ENCODE measurements at places on chromosomes 2 and 18. TPM values are rescaled to one million over a fixed set of nuclear protein-coding genes. Genes with fewer than 3 reads are reported as not detected.

Gene KYNU
- total RNA-seq: 2.3 TPM

Gene FOXI3
- not detected for total RNA-seq

Gene SPDYA
- 0.97 TPM for total RNA-seq

Gene SPP2
- not detected for total RNA-seq

Gene B3GNT7
- 5.7 TPM for total RNA-seq

Gene TWIST2
- 33.0 TPM for total RNA-seq

Gene PJVK
- 3.4 TPM for total RNA-seq

DNA sequence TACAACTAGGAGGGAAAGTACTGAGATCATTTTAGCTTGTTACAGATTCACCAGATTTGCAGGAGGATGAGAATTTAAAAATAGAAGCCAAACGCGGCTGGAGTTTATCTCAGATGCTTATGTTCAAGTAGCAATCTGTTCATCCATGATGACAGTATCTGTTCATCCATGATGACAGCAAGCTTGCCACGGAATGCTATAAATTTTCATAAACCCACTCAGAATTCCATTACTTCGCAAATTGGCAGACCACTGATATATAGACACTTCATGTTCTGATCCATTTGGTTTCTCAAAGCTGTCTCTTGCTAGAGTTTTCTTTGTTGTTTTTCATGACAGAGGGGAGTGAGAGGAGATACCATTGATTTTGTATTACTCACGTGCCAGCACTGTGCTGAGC lies 84.2 kb downstream of the GAREM1 start:
- H3K27me3 ChIP-seq: no peaks in the 10 kb centered on the region
- no peak overlapping the region for H3K4me3 ChIP-seq
- no peak for DNase-seq
- peaks cover 26% of the 10 kb centered on the region for H3K4me1 ChIP-seq
- no peaks in the 10 kb centered on the region for H3K36me3 ChIP-seq

DNA sequence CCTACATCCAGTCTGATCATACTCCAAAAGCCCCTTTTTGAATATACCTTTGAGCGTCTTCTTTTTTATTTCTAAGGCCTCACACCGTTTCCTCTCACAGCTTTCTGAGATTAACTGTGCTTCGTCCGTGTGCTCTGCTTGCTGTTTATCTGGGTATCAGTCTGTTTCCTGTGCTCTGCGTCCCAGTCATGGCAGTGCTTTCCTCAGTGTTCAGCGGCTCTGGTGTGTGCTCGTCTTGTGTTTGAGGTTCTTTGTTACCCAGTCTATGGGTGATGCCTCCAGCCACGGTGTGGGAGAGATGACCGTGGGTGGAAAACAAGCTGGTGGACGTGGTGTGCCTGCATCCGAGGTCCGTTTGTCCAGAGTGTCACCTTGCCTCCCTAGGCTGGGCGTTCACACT lies 33.6 kb upstream of the BIN1 start:
- no peaks in the 10 kb centered on the region for H3K36me3 ChIP-seq
- DNase-seq: no peak
- no peaks in the 10 kb centered on the region for H3K27me3 ChIP-seq
- peaks cover 26% of the 10 kb centered on the region for H3K4me1 ChIP-seq
- H3K4me3 ChIP-seq: no peak overlapping the region

DNA sequence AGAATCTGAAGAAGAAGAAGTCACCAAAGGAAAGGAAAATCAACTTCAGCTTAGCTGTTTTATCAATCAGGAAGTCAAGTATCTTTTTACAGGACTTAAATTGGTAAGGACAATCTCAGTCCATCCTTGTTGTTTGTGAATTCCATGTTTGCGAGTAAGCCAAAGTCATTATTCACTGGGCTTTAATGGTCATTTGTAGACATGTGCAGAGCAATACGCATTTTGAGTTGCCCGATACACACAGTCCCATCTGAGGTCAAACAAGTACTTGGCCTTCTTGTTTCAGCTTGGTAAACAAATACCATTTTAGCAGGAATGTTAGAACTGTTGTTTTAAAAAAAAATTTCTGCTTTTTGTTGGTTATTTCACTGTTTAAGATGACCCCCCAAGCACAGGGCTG lies 40.9 kb downstream of the USP14 start:
- no peak overlapping the region for H3K27ac ChIP-seq
- H3K4me1 ChIP-seq: no peaks in the 10 kb centered on the region
- no peak overlapping the region for H3K4me3 ChIP-seq

- no peak overlapping the region for H3K4me3 ChIP-seq
- DNase-seq: no peak
- H3K4me1 ChIP-seq: peaks cover 8% of the 10 kb centered on the region
- no peaks in the 10 kb centered on the region for H3K27me3 ChIP-seq
These were observed 35.8 kb upstream of the INHBB start for GRCh38 chr2:120310136-120310535.

- no peaks in the 10 kb centered on the region for H3K27me3 ChIP-seq
- H3K4me3 ChIP-seq: no peak overlapping the region
- H3K27ac ChIP-seq: no peak overlapping the region
- DNase-seq: no peak
These were observed 34.7 kb downstream of the CYB5A start for GRCh38 chr18:74257083-74257482.

DNA sequence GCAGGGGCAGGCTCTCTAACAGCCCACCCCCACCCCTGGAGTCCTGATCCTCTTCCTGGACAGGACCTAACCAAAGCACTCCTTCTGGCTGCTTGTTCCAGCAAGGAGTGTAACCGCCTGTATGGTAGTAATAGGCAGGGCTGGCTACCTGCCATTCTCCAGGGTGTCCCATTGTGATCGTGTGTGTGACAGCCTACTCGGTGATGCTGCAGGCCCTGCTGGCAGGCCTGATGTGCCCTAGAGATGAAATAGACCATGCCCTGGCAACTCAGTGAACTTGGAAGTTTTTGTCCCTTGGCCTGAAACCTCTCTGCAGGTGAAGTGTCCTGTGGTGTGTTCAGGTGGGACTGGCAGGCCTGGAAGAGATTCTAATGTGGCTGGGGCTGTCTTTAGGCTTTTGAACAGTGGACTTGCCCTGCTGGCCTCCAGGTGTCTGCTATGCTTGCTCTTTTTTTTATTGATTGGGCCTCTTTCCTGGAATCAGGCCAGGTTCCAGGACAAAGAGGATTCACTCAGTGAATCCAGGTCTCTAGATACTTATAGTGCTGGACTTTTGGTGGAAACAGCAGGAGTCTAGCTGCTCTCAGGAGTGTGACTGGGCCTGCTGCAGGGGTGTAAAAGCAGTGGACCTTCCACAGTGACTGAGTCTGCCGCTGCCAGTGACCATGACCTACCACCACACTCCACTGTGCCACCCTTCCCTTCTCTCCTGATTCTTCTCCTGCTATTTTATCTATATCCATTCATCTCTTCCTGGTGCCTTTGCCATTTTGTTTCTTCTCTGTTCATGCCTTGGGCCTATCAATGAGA lies 132.1 kb downstream of the CTIF start:
- no peak overlapping the region for H3K4me3 ChIP-seq
- H3K27me3 ChIP-seq: no peaks in the 10 kb centered on the region
- no peak for DNase-seq
- peaks cover 54% of the 10 kb centered on the region for H3K36me3 ChIP-seq
- H3K4me1 ChIP-seq: peaks cover 4% of the 10 kb centered on the region

DNA sequence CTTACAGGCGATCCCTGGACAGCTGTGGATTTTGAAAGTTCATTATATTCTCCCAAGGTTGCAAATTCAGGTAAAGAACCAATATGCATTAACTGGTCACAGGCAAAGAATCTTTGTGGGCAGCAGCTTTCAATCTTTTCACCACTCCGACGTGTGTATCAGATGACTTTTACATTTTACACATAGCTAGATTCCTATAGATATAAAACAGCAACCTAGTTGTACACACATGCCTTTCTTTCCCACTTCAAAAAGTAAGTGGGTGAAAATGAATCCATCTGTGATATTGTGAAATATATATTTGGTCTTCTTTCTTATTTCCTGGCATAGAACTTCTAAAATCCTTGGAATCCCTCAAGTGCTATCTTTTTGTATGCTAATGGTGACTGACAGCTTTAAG lies 72.5 kb downstream of the SCG2 start:
- H3K27me3 ChIP-seq: no peaks in the 10 kb centered on the region
- H3K36me3 ChIP-seq: no peaks in the 10 kb centered on the region
- H3K27ac ChIP-seq: no peak overlapping the region
- no peak for DNase-seq
- H3K4me3 ChIP-seq: no peak overlapping the region
- H3K4me1 ChIP-seq: no peaks in the 10 kb centered on the region

DNA sequence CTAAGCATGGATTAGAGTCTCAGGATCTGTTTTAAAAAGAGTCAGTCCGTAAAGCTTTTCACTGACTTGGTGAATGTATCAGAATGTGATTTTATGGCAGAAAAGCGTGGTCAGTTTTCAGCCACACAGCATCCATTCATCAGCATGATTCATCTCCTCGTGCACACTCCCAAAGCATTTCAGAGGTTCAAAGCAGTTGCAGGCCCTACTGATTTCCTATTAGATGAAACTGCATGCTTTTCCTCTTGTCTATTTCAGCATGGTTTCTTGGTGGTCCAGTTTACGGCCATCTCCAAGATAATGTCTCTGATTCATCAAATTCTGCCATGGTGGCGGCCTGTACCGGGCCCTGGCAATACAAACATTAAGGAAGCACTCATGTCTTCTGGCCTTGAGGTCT lies 4.8 kb upstream of the PARD6G start:
- H3K4me1 ChIP-seq: no peaks in the 10 kb centered on the region
- no peaks in the 10 kb centered on the region for H3K36me3 ChIP-seq
- H3K27ac ChIP-seq: no peak overlapping the region
- no peak for DNase-seq
- H3K4me3 ChIP-seq: no peak overlapping the region
- no peaks in the 10 kb centered on the region for H3K27me3 ChIP-seq

DNA sequence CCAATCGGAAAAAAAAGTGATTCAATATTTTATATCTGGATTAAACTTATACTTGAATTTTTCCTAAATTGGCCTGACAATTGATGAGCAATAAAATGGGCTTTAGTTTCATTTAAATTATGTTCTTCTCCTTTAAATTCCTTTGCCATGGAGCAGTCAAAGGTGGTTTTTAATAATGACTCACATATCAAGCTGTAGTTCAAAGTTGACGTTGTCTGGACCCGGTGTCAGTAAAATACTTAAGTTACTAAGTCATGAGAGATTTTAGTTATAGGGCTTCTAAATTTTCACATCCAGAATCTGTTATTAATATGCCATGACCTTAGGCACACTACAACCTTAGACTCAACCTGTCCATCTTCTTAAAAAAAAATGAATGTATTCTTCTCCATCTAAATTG lies 62.5 kb downstream of the CDH2 start:
- no peaks in the 10 kb centered on the region for H3K27me3 ChIP-seq
- H3K4me3 ChIP-seq: no peak overlapping the region
- no peaks in the 10 kb centered on the region for H3K36me3 ChIP-seq
- no peak for DNase-seq
- no peak overlapping the region for H3K27ac ChIP-seq
- no peaks in the 10 kb centered on the region for H3K4me1 ChIP-seq

GRCh38 chr2:174964404-174964803 lies 40.8 kb downstream of the CHN1 start:
- H3K36me3 ChIP-seq: no peaks in the 10 kb centered on the region
- no peak overlapping the region for H3K4me3 ChIP-seq
- DNase-seq: no peak
- H3K4me1 ChIP-seq: peaks cover 3% of the 10 kb centered on the region
- H3K27me3 ChIP-seq: no peaks in the 10 kb centered on the region
- no peak overlapping the region for H3K27ac ChIP-seq

DNA sequence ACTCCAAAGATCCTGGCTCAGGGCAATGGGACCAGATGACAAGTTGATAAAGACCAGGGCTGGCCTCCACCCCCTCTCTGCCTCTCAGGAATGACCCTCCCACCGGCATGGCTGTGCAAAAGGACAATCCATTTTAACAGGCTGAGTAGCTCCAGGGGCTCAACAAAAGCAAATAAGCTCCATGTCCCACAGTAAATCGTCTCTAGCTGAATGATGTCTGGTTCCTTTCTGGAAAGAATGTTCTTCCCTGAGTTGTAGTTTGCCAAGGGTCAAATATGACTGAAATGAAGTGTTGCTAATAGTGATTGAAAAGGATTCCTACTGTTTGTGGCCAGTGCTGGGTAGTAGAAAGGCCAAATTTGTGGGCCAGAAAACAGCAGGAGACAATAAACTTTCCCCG lies 434.4 kb upstream of the ETAA1 start:
- H3K4me3 ChIP-seq: no peak overlapping the region
- DNase-seq: no peak
- no peaks in the 10 kb centered on the region for H3K27me3 ChIP-seq
- no peaks in the 10 kb centered on the region for H3K4me1 ChIP-seq
- no peaks in the 10 kb centered on the region for H3K36me3 ChIP-seq

- H3K36me3 ChIP-seq: no peaks in the 10 kb centered on the region
- no peaks in the 10 kb centered on the region for H3K27me3 ChIP-seq
- H3K27ac ChIP-seq: no peak overlapping the region
- H3K4me1 ChIP-seq: no peaks in the 10 kb centered on the region
These were observed 207.0 kb downstream of the LDLRAD4 start for GRCh38 chr18:13425357-13426091.

DNA sequence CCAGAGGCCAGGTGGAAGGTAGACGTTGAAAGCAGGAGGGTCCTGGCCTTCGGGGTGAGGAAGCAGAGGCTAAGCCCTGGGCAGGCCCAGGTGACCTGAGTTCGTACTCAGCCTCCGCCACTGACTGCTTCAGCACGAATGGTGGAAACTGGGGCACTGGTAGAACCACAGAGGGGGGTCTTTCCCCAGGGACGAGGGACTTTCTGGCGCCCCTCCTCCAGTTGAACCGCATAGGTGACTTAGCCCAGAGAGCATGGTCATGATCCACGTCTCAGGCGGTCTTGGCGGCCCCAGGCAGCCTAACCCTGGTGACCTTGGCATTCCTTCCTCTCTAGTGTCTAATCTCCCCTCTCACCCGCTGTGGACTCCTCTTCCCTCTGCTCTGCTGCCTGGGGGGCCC lies 30.2 kb downstream of the INHBB start:
- no peak overlapping the region for H3K27ac ChIP-seq
- H3K27me3 ChIP-seq: no peaks in the 10 kb centered on the region
- no peaks in the 10 kb centered on the region for H3K36me3 ChIP-seq
- H3K4me3 ChIP-seq: no peak overlapping the region

DNA sequence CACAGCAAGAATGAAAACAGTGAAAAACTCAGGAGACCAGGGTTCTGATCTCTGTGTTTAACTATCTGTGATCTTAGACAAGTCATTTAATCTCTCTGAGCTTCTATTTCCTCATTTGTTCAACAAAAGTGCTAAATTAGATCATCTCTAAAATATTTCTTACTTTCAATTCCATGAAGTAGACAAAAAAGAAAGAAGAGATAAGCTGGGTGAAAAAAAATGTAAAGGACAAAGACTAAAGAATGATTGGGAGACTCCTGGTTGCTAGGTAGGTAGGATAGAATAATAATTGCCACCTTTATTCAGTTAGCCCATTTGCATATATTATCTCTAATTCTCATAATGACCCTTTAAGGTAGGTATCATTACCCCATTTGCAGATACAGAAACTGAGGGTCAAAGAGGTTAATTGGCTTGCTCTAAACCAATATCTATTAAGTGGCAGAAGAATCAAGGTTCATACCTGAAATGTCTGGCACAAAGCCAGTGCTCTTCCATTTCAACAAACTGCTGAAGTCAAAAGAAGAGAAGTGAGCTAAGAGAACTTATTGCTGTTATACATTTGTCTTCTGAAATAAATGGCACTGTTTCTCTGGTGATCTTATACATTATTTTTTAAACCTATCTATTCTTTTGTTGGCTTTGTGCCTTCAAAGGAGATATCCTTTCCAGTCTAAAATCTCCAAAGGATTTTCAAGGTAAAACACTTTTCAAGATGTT lies 141.7 kb downstream of the OTX1 start:
- no peak overlapping the region for H3K4me3 ChIP-seq
- no peaks in the 10 kb centered on the region for H3K27me3 ChIP-seq
- no peak overlapping the region for H3K27ac ChIP-seq
- DNase-seq: no peak

GRCh38 chr2:11813951-11814350 lies 67.5 kb downstream of the LPIN1 start:
- DNase-seq: no peak
- H3K4me3 ChIP-seq: no peak overlapping the region
- H3K4me1 ChIP-seq: no peaks in the 10 kb centered on the region
- no peak overlapping the region for H3K27ac ChIP-seq
- H3K36me3 ChIP-seq: peaks cover 73% of the 10 kb centered on the region
